ENCODE measurements at places on chromosomes 7 and 10. TPM values are rescaled to one million over a fixed set of nuclear protein-coding genes. Genes with fewer than 3 reads are reported as not detected.

Gene PDE6C
- total RNA-seq, result not detected

Gene PCLO
- not detected for total RNA-seq

Gene TMEM273
- 79.5 TPM for total RNA-seq

Gene CNPY1
- total RNA-seq, result not detected

Gene GPNMB
- 0.40 TPM for total RNA-seq

Gene LBX1
- total RNA-seq, result not detected

Gene AKR1B15
- total RNA-seq, result not detected

Gene ZNF138
- 9.4 TPM for total RNA-seq

Gene ADAM8
- 68.5 TPM for total RNA-seq

Gene ADGRA1
- total RNA-seq, result not detected

Gene DKK1
- not detected for total RNA-seq
